ENCODE measurements at places on chromosomes 1 and 21.

- DNase-seq = no peak
Measured at GRCh38 chr1:240294566-240294965, 202.9 kb downstream of the FMN2 start.

DNA sequence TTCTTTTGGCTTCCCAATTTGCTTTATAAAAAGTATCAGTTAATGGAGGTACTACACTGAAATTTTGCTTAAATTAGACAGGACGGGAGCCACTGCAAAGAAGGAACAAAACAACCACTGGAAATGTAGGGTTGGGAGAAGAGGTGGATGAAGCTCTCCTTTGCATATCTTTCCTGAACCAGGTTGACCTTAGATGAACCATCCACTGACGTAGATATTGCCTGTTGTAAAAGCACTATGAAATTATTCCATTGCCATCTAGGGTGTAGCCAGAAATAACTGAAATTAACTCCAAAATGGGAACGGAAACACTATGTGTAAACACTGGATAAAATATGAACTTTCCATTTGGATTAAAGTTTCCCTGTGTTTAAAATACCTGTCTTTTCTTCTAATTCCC lies 1.2 kb upstream of the ABL2 start:
- no peak for DNase-seq

- no peak for DNase-seq
Measured at GRCh38 chr1:206709772-206710459, 25.2 kb downstream of the MAPKAPK2 start.

GRCh38 chr1:59522925-59523505 lies 226.1 kb downstream of the FGGY start:
- DNase-seq = no peak

DNA sequence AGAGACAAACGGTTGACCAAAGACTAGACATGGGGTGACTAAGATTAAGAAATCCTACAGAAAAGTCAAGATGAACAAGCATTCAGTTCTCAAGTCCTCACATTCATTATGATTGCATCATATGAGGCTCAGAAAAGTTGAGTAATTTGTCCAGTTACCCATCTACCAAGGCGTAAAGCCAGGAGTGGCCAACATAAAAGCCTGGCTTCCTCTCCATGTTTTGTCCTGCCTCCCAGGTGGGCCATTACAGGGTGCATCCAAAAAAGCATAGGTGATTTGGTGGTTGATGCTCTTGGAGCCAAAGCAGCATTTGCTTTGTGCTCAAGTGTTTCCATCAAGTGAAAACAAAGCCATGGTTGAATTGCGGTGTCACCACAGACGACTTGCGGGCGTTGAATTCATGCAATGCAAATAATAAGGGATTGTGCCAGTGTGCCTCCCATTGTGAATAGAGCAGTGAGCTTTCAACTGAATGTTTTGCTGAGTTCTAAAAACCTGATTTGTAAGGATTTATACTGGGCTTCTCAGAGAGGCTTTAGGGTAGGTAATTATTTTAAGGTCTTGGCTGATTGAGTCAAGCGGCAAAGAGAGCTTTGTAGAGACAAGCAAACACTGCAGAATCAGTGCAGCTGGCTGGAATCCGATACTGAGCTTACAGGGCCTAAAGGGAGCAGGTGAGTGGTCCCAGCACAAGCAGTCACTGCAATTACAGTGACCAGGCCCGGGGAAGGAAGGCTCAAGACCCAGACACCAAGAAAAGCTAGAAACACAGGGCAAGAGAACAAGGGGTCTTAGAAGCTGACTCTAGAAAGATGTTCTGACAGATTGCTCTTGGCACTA lies 54.1 kb downstream of the KCNJ15 start:
- DNase-seq = peak; percentile 55

Measured in GM03348 (cell line).